ENCODE measurements at places on chromosomes 5 and 9.

- no peak for DNase-seq
Observed at GRCh38 chr9:33498387-33498786, 24.7 kb upstream of the NOL6 start.

DNA sequence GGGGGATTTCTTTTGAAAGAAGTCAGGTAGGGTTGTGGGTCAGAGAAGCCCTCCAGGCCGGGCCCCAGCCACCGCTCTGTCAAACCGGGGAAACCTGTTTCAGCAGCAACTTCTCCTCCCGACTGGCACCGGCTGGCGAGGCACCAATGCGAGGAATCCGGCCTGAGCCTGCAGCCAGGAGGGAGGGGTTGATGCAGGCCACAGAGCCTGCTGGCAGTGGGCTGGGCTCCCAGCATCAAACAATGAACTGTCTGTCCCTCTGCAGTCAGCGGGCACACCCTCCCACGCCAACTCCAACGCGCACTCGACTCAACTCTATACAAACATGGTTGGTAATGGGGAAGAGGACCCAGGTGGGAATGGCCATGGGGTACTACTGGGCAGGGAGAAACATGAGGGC, 12.1 kb downstream of the PCDH1 start:
- DNase-seq, result no peak

DNA sequence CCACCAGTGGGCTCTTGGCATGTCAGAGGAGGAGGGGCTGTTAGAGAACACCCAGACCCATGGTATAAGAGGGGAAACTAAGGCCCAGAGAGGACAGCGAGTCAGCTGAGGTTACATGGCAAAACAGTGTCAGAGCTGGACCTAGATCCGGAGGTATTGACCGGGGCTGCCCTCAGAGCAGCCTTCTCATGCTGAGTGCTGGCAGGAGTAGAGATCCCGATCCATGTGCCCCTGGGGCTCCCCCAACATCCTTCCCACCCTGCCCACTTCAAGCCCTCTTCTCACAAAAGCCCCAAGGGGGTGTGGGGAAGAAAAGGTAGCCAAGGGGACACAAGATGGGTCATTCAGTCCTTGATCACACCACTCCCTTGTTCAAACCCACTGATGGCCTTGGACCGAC, 19.9 kb downstream of the CSF1R start:
- DNase-seq, result no peak

GRCh38 chr5:36206913-36207312, 34.8 kb downstream of the NADK2 start:
- no peak for DNase-seq

DNA sequence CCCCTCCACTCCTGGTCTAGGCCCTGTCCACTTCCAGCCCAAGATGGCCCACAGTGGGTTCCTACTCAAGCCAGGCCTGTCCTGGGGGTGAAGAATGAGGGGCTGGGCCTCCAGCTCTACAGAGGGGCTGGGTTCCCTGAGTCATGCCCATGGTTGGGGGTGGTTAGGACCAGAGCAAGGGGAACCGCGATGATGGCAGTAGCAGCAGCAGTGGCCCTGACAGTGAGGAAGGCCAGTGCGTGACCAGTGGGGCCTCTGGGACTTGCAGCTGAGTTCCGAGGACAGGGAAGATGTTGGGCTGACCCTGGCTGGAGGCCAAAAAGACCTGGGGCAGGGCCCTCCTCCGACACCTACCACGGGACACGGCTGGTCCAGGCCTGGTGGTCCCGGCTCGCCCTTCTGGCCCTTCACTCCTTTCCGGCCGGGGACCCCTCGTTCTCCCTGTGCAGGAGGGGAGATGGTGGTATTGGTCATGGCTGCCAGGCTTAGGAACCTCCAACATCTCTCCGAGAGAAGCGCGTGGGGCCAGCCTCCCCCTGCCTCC, 9.2 kb upstream of the PHYKPL start:
- no peak for DNase-seq

DNA sequence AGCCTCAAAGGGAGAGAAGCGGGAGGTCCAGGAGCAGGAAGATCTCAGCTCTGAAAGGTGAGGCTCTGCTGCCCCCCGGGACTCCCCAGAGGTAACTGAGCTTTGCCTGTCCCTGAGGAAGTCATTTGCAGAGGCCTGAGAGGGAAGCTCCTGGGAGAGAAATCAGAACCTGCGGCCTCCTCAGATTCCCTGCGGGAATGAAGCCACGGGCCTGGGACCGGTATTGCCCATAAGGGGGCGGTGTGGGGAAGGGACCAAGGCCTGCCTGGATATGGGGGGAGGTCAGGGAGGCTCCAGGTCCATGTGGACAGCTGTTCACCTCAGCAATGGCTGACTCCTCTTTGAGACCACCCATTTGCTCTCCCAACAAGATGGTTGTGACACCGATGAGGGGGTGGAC, 1.3 kb downstream of the SPATA31E1 start:
- DNase-seq, result no peak

DNA sequence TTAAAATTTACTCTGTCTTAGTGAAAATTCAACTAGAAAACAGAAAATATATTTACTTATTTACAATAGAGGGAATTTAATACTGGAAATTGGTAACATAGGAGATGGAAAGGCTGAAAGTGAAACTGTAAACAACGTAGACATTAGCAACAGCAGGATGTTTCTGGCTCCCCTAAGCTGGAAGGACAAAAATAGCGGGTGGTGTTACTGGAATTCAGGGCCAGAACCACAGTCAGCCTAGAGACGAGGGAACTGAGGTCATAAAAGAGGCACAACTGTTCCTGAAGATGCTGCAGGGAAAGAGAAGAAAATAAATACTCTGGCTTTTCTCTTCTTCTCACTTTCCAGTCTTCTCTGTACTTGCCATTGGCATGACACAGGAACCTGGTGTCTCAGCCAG, 80.4 kb upstream of the NIPBL start:
- no peak for DNase-seq

- no peak for DNase-seq
Observed at GRCh38 chr9:134913041-134913712, 4.5 kb downstream of the FCN1 start.

- DNase-seq, result no peak
Observed at GRCh38 chr9:127915325-127915752, 1.5 kb downstream of the ST6GALNAC4 start.

- DNase-seq, result no peak
Observed at GRCh38 chr9:80552931-80553330, 981.2 kb downstream of the TLE4 start.

GRCh38 chr9:16823906-16824305, 46.6 kb downstream of the BNC2 start:
- no peak for DNase-seq

DNA sequence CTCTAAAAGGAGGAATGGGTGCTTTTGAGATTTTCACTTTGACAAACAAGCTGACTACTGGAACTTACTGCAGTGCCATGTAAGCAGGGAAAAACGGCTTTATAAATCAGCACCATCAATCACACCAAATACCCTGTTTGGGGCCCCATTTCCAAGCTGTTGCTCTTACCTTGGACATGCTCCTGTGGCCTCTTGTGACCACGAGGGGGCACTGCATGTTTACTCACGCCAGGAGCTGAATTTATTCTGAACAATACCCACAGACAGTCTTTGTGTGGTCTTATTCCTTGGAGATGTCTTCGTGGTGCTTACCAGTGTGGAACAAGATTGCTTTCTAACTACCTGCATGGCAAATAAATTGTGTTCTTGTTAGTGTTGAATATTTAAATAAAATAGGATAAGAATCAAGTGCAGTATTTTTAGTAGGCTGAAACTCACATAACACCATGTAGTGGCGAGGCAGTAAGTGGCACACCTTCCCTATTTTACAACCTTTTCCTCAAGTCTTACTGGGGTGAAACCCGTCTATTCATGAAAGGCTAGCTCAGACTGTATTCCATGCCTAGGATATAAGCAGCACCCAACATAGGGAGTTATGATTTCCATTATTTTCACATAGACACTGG, 155.5 kb upstream of the NMUR2 start:
- no peak for DNase-seq

DNA sequence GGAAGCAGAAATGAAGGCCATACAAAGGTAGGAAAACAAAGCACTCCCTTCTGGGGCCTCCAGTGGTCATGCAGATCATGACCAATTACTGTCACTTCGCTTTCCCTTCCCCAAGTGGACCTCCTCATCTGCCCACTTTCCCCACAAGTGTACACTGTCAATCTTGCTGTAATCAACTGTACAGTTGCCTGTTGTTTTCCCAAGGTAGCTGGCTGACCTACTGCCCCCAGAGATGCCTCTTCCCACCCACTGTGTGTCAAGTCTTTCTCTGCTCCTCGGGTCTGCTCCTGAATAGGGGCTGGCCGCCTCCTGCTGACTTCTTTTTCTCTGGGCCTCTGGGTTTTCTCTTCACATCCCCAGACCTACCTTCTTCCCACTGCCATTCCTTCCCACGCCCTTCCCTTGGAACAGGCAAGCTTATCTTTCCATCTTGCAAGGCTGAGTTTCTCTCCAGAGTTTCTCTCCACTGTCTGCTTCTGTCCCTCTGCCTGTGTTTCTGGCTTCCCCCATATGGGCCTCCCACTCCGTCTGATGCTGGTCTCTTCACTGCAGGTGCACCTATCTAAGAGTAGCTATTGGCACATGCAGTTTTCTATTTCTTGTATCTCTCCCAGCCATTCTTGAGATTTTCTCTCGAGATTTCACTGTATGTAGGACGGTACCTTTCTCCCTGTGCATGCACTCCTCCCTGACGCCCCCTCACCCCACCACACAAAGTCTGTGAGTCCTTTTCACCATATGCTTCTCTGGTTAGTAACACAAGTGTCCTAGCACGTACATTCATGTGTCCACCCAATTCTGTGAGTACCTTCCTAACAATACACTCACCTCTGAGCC, 2.4 kb downstream of the ELL2 start:
- DNase-seq, result no peak

DNA sequence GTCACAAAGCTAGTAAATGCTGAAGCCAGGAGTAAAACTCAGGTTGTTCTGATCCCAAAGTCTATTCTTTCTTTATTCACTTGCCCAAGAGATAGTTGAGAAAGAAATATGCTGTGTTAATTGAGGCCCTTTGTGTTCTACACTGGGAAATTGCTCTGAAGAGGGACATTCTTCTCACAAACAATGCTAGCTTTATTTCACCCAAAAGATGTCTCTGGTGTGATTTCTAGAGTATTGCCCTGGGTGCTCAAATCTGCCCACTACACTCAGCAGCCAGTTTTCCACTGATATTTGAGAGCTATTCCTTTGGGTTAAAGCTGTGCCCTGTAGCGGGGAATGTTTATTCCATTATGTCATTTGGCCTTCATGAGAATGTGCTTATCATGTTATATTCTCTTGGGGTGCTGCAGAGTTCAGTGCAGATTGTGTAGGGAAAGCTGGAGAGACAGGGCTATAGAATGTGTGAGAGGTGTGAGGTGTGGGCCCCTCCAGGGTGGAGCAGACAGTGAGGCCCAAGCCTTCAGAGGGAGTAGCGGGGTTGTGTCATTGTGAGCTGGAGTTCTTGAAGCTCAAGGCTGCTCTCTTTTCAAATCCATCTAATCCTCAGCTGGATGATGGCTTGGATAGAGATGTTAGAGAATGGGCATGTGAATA, 21.0 kb upstream of the C5orf63 start:
- no peak for DNase-seq

GRCh38 chr9:87713278-87713987, 12.5 kb upstream of the CTSL start:
- DNase-seq, result no peak

GRCh38 chr9:80437091-80437640, 865.4 kb downstream of the TLE4 start:
- DNase-seq, result no peak

DNA sequence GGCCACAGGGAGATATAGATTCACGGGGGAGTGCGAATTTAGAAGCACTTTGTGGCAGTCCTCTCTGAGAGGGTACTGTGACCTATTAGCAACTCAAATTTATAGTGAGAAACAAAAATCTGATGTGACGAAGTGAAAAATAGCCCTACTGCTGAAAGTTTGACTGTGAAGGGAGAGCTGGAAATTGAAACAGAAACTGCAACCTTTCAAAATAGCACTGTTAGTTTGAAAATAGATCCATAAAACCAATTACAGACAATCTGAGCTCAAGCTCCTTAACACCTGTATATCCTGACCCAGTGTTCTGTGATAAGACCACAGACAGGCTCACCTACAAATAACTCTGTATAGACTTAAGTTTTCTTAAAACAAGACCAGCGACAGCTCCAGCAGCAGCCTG, 420.1 kb downstream of the IRX1 start:
- DNase-seq, result no peak
